D721Med (cell line): ENCODE measurements at places on chromosomes 2 and 18.

GRCh38 chr2:32172870-32173269 is 7.2 kb downstream of the SLC30A6 start:
- no peak for DNase-seq

DNA sequence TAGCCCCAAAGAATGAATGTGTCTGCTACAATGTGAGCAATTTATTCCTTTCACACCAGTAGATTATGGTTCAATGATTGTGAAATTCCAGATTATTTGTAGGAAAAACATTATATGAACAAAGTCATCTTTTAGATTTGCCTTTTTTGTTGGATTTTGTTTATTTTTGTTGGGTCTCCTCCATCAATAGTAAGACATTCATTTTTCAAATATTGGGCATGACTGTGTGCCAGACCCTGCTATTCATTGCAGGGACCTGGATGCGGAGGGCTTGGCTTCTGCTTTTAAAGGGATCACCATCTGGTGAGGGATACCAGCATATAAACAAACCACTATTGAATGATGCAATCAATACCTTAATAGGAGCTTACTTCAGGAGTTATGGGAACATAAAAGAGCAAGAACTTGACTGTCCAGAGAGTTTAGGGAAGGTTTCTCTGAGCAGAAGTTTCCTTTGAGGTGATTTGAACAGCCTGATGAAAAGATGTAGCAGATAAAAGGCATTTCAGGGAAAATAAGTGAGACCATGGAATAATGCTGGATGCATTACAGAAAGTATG is 486.7 kb downstream of the EPHA4 start:
- DNase-seq = no peak

- no peak for DNase-seq
Measured at GRCh38 chr2:10923008-10923375, 11.3 kb downstream of the KCNF1 start.

- DNase-seq = no peak
Measured at GRCh38 chr2:52402128-52402527, 1365.5 kb upstream of the CHAC2 start.

DNA sequence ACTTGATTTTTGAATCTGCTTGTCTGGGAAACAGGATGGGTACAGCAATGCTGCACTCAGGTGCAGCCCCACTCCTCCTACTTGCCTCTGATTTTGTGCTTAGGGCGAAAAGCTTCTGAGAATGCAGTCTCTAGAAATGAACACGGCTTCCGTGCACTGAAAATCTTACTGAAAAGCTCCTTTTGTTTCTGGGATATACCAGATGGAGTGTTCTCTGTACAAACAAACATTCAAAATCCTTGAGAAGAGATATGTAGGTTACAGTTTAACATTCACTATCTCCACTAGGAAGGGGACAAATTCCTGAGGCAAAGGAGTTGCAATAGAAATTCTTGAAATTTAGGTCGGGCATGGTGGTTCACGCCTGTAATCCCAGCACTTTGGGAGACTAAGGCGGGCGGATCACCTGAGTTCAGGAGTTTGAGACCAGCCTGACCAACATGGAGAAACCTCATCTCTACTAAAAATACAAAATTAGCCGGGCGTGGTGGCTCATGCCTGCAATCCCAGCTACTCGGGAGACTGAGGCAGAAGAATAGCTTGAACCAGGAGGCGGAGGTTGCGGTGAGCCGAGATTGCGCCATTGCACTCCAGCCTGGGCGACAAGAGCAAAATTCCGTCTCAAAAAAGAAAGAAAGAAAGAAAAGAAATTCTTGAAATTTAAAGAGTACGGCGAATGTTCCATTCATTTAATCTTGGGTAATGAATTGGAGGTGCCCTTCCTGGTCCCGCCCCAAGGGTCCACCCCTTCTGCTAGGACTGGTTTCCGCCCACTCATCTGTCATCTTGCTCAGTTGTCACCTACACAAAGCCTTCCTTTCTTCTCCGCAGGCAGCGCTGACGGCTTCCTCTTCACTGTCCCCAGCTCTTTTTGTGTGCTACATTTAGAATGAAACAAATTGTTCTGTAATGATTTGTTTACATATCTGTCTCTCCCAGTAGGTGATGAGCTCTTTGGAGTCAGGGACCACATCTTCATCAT is 92.4 kb downstream of the SOCS6 start:
- no peak for DNase-seq

GRCh38 chr2:207184348-207184747 is 18.6 kb upstream of the KLF7 start:
- no peak for DNase-seq

- DNase-seq = no peak
Measured at GRCh38 chr2:65061146-65061909, 5.1 kb downstream of the CEP68 start.

- DNase-seq = no peak
Measured at GRCh38 chr2:133040170-133040569, 370.2 kb upstream of the LYPD1 start.

DNA sequence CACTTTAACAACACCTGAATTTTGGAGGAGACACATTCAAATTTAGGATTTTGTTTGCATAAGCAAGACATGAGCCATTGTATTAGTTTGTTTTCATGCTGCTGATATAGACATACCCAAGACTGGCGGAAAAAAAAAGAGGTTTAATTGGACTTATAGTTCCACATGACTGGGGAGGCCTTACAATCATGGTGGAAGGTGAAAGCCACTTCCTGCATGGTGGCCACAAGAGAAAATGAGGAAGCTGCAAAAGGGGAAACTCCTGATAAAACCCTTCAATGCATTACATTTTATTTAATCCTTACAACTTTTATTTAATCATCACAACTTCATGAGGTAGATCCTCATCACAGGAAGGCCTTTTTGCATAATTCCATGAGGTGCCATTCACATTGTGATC is 242.0 kb upstream of the STON1 start:
- no peak for DNase-seq

GRCh38 chr18:3461704-3462103 is 11.7 kb downstream of the TGIF1 start:
- no peak for DNase-seq

GRCh38 chr18:49723648-49724180 is 89.6 kb downstream of the ACAA2 start:
- no peak for DNase-seq

DNA sequence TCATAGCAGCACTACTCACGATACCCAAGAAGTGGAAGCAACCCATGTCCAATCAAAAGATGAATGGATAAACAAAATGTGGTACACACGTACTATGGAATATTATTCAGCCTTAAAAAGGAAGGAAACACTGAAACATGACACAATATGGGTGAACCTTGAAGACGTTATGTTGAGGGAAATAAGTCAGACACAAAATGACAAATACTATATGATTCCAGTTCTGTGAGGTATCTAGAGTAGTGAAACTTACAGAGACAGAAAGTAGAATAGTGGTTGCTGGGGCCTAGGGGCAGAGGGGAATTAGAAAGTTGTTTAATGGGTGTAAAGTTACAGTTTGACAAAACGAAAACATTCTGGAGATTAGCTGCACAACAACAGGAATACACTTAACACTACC is 24.7 kb downstream of the TLK1 start:
- DNase-seq = no peak

DNA sequence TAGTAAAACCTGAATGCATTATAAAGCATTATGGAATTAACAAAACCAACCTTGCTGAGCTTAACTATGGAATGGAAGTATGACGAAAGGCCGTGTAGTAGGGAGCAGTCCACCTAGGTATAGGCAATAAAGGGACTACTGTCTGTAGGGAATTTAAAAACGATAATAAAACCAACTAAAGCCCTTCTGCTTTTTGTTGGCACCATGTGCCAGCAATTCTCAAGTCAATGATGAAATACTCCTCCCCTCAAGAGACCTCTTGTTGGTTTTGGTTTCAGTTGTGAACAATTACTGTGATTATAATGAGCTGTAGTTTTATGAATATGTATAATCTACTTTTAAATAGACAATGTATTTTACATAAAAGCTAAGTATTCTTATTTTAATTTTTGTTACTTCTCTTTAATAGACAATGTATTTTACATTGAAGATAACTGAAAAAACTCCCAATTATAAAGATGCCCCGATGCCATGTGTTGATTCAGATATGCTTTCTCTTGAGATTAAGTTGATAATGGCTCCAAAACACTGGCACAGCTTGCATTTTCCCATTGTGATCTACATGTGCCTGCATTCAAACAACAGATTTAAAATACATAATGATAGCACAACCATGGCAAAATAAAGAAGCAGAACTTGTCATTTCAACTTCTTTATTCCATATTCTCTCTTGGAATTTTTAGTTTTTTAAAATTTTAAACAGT is 55.5 kb upstream of the ZDBF2 start:
- no peak for DNase-seq

GRCh38 chr2:222424729-222425671 is 657 bp downstream of the SGPP2 start:
- DNase-seq = no peak

- no peak for DNase-seq
Measured at GRCh38 chr18:27361477-27361876, 176.4 kb upstream of the CHST9 start.

DNA sequence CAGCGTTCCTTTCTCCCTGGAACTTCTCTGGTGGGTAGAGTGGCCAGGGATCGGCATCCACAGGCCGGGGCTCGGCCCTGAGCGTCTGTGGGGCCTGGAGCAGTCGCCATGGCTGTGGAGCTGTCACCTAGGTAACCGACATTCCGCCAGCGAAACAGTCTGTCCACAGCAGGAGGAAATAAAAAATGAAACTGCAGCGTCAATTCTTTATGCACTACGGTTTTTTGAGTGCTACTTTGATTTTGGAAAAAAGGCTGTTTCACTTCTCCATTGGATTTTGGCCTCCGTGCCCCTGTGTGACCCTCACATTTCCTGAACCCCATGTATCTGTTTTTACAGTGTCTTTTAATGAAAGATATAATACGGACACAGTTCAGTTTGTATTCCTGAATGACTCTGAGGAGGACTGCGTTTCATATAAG is 163.4 kb downstream of the LDLRAD4 start:
- no peak for DNase-seq

DNA sequence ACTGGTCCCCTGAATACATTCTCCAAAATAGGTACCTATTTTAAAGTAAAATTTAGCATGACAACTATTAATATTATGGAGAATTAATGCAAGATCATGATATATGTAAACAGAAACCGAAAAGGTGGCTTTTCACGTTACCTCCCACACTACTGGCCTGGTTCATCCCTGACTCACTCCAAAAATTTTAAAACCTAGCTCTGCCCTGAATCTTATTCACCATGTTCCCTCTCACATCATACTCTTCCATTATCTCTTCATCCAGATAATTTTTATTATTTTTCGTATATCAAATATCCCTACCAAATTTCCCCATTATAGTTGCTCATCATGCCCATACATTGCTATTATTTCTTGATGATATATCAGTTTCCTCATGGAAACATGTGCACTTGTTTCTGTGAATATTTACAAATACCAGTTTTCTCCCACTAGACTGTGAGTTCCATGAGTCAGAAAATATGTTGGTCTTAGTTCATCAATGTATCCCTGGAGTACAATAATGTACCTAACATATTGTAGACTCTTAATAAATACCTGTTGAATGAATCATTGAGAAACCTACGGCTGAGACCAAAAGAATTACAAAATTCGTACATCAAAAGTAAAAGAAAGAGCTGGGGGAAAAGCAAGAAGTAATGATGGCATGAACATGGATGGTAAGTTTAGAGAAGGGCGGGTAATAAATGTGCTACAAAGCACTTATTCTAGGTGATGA is 360.1 kb upstream of the CHAC2 start:
- no peak for DNase-seq

DNA sequence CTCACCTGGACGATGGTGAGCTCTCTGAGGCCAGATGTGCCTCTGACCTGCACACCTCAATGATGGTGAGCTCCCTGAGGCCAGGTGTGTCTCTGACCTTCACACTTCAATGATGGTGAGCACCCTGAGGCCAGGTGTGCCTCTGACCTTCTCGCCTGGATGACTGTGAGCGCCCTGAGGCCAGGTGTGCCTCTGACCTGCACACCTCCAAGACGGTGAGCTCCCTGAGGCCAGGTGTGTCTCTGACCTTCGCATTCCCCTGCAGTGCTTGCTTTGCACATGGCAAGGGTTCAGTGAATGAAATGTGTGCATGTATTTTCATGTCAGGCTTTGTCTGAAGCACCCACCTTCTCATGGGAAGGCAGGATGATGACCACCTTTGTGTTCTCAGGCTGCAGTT is 95.5 kb downstream of the PTGR3 start:
- no peak for DNase-seq

GRCh38 chr2:23843051-23843976 is 83.6 kb downstream of the ATAD2B start:
- no peak for DNase-seq

GRCh38 chr2:200603972-200604371 is 18.2 kb downstream of the AOX1 start:
- DNase-seq = no peak

DNA sequence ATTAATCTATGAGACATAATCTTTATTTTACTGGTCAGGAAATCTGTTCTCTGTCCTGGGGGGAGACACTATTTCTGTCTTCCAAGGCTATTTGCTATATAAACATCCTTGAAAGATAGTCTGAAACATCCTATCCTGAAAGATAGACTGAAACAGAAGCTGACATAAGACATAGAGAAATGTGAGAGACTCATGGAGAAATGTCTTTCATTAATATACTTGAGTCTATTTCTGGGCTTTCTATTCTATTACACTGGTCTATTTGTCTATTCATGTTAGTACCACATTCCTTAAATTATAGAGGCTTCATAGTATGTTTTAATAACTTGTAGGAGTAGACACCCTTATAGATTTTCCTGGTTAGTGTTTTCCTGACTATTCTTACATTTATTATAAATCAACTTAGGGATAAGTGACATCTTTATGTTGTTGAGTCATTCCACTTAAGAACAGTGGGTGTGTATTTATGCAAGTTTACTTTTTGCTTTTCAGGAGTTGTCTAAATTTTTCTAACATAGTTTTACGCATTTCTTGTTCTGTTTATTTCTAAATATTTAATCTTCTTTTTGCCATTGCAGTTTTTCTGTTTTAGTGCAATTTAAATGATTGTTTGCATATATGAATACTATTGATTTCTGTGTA is 244.9 kb upstream of the ZSWIM2 start:
- DNase-seq = no peak

- no peak for DNase-seq
Measured at GRCh38 chr2:129133692-129134641, 815.3 kb upstream of the HS6ST1 start.

DNA sequence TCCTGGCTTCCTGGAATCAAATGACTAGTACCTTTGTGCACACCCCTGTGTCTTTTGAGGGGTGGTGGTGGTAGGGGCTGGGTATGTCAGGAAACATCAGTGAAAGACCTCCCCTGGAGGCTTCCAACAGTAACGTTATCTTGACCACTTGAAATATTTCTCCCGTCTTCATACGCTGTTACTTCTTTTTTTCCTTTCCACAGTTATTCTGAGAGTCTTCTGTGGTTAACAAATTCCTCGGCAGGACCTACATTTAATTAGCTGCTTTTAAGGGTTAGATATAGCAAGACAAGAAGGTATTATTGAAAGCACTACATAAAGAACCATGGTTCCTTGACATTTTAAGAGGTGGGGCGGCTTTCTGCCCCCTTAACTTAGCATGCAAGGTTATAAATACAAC is 34.6 kb downstream of the UGP2 start:
- DNase-seq = no peak

- DNase-seq = no peak
Measured at GRCh38 chr2:124877141-124877577, 852.1 kb downstream of the CNTNAP5 start.

- DNase-seq = no peak
Measured at GRCh38 chr2:150047620-150048222, 439.7 kb downstream of the RND3 start.
